Fibroblast of upper back skin (primary cell): ENCODE measurements at places on chromosomes 2 and 18.
A peak's percentile ranks its signal among the peaks of the same experiment; 100 is the strongest.

DNA sequence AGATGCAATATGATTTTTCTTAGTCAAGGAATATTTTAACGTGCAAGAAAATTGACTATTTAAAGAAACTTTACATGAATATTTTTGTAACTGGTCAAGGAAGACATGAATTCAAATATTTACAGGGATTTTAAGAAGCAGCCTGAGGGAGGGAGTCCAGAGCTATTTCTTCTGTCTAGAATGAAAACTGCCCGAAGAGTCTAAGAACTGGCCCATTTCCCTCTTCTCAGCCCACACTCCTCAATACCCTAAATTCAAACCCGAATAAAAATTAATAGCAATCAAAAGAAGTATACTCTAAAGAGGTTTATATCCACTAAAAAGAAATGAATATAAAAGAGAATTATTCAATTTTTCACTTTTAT, 6.5 kb upstream of the NDUFV2 start:
- DNase-seq: no peak

DNA sequence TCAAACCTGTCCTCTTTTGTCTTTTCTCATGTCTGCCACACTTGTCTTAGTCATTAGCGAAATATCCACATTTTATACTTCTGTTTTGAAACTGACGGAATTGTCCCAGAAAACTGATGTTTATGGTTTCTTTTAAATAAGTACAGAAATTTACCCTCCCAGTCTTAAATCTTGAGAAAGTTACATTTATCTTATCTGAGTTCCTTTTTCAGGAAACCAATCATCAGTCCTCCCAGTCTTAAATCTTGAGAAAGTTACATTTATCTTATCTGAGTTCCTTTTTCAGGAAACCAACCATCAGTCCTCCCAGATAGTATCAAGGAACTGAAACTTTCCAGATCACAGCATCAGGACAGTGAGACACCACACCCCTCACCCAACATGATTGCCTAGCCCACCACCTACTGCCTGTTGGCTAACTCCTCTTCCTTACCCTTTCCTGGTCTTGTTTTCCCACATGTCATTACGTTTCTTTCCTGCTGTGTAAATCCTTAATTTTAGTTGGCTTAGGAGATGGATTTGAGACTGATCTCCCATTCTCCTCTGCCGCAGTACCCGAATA, 247.7 kb downstream of the PTPRM start:
- no peak for DNase-seq

DNA sequence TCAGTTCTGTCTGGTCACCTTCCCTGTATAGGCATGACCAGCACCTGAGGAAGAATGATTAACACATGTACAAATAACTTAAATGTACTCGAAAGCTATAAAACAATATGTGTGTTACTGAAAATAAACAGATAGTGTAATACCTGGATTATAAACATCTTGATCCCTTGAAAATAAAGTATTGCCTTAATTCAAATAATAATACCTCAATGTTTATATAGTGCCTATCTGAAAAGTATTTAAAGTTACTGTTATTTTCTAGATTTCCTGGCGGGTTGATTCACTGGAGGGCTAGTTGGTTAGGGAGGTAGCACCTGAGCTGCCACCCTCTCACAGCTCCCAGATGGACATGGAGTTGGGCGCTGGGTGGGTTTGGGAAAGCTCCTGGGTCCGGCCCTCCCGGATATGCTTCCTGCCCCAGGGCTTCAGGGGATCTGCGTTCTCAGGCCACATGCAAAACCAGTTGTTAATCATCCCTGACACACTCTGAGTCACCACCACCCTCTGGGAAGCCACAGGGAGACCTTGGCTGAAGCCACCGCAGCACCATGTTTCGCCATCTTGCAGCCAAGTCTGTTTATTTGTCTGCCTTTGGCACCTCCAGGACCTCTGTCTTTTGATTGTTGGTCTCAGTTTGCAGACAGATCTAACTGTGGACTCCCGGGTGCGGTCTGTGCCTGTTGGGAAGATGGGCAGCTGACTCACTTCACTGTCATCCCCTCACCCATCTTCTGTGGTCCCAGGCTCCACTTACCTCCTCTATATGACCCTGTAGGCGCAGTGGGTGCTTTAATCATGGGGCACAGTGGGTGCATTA, 35.3 kb downstream of the RAB31 start:
- DNase-seq: peak; percentile 92

GRCh38 chr18:68992719-68993482, 195.0 kb downstream of the CCDC102B start:
- DNase-seq: no peak

GRCh38 chr18:70121842-70122241, 83.6 kb downstream of the RTTN start:
- no peak for DNase-seq

DNA sequence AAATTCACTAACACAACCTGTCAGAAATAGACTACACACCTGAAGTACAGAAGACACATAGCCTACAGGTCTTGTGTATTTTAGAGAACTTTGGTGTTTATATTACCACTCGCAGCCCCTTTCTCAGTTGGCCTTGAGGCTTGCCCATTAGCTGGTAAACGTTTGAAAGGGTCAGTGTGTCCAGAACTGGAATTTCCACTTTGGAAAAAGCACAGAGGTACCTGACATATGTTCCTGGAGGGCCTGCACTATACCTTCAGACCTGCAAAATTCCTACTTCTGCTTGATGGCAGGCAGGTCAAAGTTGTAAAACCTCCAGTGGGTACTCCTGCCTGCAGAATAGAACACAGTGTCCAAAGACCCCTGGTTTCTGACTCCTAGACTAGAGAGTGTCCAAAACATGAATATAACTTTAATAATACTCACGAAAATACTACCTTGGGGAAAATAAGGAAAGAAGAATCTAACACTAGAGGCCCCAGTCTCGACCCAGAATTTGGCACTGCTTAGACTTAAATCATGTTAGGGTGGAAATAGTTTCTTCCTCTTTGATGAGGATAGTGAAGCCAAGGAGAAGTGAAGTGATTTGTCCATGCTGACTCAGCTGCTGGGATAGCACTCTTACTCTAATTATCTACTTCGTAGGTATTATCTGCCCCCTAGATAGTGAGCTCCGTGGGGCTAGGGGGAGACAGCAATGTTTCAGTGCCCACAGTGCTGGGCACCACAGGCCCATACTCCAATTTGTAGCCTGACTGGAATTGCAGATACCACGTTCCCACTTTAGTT, 2.8 kb downstream of the KCTD1 start:
- no peak for DNase-seq
